Posterior cingulate gyrus (tissue), 11 donors: ENCODE measurements at places on chromosomes 12 and 14.

- no peak for DNase-seq
Observed at GRCh38 chr12:39764944-39765560, 145.4 kb upstream of the ABCD2 start.

GRCh38 chr14:68899033-68899603 is 80.0 kb downstream of the ACTN1 start:
- DNase-seq: no peak

- no peak for DNase-seq
Observed at GRCh38 chr12:88604646-88605045, 24.4 kb upstream of the KITLG start.

DNA sequence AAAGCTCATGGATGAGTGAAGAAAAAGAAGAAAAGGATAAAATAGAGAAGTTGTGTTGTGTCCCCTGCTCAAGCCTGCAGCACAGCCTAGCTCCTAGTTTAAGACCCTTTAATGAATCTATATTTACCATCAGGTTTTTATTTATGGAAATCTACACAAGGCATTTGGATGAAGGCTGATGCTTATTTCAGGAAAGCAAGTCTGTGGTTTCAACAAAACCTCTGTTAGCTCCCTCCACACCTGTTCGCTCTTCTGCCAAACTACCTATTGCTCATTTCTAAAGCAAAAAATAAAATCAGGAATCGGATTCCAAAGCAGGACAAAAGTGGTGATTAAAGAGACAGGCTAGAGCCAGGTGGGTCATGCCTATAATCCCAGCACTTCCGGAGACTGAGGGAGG is 18.9 kb upstream of the MAP3K9 start:
- no peak for DNase-seq

DNA sequence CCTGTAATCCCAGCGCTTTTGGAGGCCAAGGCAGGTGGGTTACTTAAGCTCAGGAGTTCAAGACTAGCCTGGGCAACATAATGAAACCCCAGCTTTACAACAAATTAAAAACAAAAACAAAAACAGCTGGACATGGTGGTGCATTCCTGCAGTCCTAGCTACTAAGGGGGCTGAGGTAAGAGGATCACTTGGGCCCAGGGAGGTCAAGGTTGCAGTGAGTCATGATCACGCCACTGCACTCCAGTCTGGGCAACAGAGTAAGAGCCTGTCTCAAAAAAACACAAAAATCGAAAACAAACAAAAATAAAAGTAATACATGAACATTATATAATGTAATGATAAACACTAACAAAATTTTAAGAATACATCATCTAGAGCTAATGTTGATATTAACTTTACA is 46.2 kb upstream of the GRIP1 start:
- no peak for DNase-seq

- peak; percentile 54 for DNase-seq
Observed at GRCh38 chr12:57342207-57342691, 88.6 kb downstream of the R3HDM2 start.

DNA sequence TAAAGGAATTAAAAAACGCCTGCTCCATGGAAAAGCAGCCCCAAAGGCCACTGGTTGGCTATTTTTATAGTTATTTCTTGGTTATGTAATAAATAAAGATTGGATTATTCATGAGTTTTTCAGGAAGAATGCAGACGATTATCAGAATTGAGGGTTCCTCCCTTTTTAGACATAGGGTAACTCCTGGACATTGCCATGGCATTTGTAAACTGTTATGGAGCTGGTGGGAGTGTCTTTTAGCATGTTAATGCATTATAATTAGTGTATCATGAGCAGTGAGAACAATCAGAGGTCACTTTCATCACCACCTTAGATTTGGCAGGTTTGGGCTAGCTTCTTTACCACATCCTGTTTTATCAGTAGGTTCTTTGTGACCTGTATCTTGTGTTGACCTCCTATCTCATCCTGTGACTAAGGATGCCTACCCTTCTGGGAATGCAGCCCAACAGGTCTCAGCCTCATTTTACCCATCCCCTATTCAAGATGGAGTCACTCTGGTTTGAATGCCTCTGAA is 728.7 kb downstream of the GALC start:
- no peak for DNase-seq

DNA sequence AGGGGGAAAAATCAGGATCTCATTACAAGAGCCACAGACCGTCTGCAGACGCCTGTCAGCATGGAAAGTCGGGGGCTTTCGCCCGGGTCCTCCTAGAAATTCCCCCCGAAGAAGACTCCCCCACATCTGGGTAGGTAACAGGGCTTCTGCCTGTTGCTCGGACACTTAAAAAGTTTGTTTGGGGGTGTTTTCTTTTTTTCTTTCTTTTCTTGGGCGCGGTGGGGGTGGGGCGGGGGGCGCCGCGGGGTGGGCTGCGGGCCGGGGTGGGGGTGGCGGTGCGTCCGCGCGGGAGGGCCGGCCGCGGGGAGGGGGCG is 358 bp downstream of the ELK3 start:
- no peak for DNase-seq

GRCh38 chr12:124035163-124035562 is 62.1 kb downstream of the ZNF664 start:
- DNase-seq: no peak

DNA sequence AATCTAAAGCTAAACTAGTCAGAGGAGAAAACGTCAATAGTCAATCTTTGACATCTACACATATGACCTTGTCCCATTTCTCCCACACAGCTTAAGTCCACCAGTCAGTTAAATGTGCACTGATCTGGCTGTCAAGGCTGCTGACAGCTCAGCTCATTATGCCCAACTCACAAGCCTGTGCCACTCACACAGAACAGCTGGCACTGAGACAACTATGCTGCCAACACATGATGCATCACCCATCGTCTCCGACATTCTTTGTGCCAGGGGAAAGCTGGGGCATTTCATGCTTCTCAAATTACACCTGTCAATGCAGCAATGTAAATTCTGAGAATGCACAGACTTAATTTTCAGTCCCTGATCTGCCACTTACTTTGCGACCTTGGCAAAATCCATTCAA is 25.3 kb downstream of the GNS start:
- peak; percentile 50 for DNase-seq

DNA sequence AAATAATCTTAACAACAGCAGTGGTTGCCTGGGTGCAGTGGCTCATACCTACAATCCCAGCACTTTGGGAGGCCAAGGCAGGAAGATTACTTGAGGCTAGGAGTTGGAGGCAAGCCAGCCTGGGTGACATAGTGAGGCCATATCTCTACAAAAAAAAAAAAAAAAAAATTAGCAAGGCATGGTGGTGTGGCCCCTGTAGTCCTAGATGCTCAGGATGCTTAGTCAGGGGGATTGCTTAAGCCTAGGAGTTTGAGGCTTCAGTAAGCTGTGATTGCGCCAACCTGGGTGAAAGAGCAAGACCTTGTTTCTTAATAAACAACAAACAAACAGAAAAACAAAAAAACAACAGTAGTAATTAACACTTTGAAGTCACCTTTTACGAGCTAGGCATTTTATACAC is 642 bp upstream of the ACSM4 start:
- DNase-seq: no peak

DNA sequence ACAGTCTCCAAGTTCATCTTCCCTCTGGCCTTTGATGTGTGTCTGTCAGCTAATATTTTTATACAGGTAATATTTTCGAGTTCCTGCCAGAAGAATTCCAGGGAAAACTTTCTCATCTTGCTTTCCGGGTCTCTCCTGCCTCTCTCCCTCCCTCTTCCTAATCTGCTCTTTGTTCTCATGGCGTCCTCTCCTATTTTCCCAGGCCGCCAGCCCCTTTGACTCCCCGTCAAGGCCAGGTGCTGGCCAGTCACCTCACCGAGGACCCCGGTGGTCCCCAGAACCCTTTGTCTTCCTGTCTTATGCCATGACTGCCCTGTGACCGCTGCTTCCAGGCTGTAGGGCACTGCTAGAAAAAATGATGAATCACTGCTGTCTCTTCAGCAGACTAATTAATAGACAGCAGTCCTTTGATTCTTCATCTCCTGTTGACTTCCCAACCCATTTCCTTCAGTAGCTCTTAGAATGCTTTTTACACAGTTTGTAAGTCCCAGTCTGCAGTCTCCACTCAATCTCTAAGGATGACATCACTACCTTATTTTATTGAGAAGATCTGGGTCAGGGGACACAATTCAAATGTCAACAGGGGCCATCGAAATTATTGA is 40.7 kb downstream of the PPFIBP1 start:
- DNase-seq: no peak

- no peak for DNase-seq
Observed at GRCh38 chr14:73700325-73700724, 13.9 kb downstream of the PNMA1 start.

GRCh38 chr14:89750908-89751392 is 203.6 kb downstream of the EFCAB11 start:
- DNase-seq: no peak

- no peak for DNase-seq
Observed at GRCh38 chr12:82952946-82953345, 266.2 kb downstream of the TMTC2 start.

DNA sequence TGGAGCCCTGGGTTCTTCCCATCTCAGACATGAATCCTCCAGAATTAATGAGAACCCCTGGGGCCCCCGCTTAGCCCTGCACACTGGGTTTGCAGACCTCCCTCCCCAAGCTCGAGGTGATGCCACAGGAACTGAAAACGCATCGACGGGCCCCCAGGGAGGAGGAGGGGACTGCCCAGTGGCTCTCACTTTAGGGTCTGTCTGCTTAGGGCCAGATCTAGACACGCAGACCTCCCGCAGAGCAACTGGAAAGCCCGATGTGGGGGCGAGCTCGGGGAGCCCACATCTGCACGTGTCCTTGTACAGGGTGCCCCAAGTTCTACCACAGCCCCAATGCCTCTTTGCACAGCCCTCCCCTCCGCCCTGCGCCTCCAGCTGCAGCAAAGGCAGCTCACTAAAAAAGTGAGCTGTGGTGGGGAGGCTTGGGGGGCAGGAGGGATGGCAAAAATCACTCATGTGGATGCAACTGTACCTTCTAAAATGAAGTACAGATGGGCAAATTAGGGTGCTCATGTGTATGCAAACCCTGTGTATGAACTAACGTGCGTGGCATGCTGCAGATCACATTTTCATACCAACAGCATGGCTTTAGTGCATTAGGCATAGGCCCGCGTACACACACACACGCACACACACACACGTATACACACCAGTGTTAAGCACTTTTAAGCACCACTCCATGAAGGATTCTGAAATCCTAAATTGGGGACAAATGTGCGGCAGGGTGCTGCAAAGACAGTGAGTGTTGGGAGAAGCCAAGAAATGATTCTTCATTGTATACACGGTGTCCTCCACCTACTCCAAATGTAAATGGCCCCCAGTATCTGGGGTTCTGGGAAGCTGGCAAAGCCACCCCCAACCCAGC is 99.9 kb upstream of the MAP1LC3B2 start:
- DNase-seq: no peak

- DNase-seq: no peak
Observed at GRCh38 chr12:119603767-119604166, 10.2 kb downstream of the TMEM233 start.

DNA sequence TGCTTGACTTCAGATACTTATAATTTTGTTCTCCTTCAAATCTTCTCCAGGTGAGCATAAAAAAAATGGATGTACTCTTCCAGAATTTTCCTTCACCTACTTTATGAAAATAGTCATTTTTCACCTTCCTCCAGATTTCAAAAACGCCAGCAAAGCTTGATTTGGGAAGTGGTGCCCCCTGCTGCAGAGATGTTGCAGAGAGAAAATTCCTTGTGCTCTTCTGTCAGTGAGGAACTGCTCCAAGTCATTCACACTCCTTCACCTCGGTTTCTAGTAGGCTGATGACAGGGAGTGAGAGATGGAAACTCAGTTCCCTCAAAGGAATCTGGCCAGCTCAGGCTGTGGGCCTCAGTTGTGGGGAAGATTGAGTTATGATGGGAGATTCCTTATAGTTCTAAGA is 24.2 kb upstream of the RNASE3 start:
- no peak for DNase-seq

DNA sequence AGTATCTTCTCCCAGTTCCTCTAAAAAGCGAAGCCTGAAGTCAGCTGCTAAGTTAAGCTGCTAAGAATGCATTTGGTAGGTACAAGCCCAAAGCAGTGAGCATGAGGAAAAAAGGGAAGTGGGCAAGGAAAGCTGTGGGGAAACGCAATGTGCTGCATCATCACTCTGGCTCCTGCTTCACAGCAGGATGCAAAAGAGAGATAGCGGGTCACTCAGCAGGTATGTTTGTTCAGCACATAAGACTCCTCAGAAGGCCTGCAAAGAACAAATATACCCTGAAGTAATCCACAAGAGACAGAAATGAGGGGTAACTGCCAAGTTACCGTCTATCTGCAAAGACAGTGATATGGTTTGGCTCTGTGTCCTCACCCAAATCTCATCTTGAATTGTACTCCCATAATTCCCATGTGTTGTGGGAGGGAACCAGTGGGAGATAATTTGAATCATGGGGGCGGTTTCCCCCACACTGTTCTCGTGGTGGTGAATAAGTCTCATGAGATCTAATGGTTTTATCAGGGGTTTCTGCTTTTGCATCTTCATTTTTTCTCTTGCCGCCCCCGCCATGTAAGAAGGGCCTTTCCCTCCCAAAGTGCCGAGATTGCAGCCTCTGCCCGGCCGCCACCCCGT is 127.4 kb upstream of the EGLN3 start:
- DNase-seq: no peak

DNA sequence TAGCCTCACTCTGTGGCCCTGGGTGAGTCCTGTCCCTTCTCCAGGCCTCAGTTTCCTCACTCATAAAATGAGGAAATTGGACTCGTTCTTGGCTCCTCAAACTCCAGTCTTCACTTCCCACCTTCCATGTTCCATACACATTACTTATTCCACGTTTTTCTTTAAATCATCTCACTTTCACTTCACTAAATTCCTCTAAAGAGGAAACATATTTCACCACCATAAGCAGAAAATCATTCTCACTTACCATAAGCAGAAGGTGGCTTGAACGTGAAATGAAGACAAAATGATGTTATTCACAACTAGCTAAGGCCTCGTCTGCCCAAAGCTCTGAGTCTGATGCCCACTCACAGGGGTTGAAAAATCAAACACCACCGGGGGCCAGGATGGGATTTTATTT is 278.3 kb downstream of the ADGRD1 start:
- DNase-seq: no peak

DNA sequence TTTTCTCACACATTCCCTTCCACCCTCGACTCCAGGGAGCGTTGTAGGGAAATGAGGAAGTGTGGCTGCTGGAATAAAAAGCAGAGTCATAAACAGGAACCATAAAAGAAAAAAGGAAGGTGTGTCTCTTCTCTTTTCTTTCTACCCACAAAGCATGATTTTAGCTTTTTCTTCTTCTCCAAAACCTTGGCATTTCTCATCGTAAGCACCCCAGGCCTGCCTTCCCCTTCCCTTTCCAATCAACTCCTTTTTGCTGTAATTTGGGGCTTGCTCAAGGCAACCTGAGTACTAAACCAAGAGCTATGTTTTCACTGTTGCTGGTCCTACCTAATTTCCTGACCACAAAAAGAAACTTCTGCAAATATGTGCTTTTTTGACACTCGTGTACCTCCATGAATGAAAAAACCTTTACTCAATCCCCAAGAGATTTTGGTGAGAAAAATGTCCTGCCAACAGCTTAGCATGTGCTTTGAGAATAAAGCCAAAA is 9.2 kb downstream of the PLBD1 start:
- DNase-seq: no peak

GRCh38 chr12:101238800-101239329 is 28.8 kb upstream of the SLC5A8 start:
- no peak for DNase-seq
